Prostate gland (tissue), 2 donors: ENCODE measurements at places on chromosomes 3 and 15.

DNA sequence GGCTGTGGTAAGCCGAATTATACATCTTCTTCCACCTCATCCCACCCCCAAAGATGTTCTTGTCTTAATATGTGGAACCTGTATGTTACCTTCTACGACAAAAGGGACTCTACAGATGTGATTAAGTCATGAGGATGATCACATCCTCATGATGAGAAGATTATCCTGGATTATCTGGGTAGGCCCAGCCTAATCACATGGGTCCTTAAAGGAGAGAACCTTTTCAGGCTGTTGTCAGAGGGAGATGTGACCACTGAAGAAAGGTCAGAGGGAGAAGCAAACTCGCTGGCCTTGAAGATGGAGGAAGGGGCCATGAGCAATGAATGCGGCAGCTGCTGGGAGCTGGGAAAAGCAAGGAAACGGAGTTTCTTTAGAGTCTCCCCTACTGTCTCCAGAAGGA, 12.9 kb upstream of the SCG3 start:
- DNase-seq = no peak

GRCh38 chr3:143081844-143082778, 37.5 kb upstream of the CHST2 start:
- no peak for DNase-seq

DNA sequence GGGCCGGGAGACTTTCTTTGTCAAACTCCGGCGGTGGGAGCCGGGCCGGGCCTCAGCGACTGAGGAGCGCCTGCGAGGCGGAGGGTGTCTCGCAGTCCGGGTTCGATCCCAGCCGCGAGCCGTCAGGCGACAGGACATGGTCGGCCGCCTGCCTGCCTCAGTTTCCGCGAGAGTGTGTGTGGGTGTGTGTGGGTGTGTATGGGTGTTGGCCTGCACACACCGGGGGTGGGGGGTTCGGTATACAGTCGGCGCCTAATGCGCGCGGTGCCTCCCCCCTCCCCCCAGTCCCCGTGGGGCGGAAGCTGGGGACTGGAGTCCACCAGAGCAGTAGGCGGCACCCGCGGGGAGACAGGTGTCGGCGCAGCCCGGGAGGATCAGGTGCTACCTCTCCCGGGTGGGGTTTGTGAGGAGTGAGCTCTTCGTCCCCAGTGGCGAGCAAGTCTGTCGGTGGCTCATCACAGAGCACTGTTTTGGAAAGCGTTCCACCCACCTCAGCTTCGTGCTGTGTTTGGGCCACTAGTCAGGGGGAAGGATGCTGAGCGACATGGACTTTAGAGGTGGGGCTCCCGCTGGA, 246.3 kb downstream of the GOLGA6L6 start:
- DNase-seq = no peak

DNA sequence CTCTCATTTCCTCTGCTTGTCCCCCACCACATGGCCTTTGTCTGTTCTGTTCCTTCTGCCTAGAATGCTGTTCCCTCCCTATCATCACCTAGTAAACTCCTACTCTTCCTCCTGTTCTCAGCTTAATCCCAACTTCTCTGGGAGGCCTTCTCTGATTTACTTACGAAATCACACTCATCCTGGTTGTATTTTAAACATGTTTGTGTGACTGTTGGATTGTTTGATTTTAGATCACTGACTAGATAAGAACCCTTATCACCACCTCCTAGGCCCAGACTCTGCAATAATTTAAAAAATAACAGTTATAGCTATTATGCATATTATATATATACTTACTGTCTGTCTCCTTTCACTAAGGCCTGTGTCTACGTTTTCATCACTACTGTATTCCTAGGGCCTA, 26.1 kb downstream of the ATP2B2 start:
- DNase-seq = no peak

- no peak for DNase-seq
These were observed 70.5 kb downstream of the ETV5 start for GRCh38 chr3:186038360-186038759.

DNA sequence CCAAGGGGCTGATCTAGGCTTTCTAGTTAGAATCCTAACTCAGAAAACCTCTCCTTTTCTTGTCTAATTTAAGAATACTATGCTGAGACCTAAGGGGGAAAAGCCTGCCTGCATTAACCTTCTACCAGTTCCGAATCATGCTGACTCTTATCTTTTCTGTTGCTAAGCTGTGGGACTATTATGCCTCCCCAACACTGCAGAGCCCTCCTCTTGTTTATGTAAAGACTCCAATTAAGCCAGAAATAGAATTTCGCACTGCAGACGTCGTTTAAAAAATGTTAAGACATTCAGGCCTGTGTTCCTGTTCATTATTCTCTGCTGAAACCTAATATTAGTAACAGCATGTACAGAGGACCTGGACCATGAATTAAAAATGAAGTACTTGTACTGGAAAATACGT, 310.6 kb upstream of the ATP11B start:
- DNase-seq = no peak

DNA sequence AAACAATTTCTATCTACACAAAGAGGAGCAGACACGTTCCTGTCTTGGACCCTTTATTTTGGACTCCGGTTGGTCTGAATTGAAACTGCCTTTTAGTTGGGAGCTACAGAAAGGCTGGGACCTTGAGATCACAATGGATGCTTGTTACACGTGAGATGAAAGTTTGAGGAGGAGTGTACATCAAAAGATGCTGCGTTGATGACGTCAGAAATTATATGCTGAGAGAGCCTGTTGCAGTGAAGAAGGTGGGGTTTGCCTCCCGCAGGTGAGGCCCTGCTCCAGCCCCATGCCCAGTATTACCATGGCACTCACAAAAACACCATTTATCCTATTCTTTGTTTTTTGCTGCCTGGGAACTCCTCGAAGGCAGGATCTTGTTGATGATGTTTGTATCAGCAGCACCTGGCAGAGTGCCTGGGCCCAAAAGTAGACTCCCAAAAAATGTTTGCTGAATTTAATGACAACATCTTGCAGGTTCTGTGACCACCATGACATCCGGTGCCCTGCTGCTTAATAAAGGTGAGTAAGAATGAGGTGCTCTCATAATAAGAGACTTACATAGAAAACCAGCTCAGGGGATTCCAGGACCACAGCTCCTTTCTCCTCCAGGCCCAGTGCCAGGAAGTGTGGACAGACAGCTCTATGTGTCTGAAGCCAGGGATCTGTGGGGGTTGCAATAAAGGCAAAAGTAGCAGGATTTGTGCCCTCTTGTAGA, 136.1 kb upstream of the UBE2E1 start:
- no peak for DNase-seq

GRCh38 chr3:179455954-179456353, 4.7 kb upstream of the GNB4 start:
- DNase-seq = no peak

GRCh38 chr15:66789029-66790025, 87.3 kb downstream of the SMAD6 start:
- no peak for DNase-seq

DNA sequence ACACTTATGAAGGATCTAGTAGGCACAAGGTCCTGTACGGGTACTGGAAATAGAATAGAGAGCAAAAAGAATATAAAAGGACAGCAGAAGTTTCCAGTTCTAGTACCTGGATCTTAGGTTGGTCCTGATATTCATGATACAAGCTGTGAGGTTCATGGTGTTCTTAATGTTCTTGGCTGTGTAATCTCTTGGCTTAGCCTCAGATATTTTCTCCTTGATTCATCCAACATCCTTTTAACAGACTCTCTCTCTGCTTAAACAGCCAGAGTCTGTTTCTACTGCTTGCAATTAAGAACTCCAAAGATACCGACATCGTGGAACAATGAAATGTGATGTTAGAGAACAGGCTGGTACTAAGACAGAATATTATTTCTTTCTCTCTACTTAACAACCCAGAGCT, 49.9 kb downstream of the CNTN3 start:
- DNase-seq = no peak

DNA sequence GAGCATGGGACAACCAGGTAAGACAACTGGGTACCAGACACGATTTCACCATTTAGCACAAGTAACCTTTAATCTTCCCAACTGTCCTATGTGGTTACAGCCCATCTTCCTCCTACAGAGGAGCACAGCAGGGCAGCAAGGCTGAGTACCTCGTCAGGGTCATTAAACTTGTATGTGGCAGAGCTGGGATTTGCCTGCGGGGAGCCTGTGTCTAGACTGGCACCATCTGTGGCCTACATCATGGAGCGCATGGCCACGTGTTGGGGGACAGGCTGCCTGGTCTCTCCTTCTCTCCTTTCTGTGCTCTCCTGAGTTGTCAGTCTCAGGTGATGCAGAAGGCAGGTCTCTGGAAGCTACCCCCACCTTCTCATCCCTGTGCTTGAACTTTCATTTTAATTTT, 32.2 kb downstream of the GOLGA6A start:
- DNase-seq = no peak

DNA sequence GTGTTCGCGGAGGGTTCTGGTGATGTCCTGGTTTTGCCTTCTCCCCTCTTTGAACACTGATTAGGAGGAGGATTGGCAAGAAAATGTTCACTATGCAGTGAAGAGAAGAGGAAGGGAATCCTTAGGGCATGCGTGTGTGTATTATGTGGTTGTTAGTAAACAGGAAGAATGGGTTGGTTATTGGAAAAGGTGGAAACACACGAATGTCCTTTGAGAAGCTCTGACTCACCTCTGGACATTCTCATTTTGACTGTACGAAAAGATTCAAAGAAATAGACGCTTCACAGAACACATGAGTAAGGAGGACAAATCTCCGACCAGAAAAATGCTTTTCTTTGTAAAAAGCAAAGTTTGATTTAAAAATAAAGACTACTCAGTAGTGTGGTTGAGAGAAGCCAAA, 188.8 kb upstream of the PRICKLE2 start:
- no peak for DNase-seq

DNA sequence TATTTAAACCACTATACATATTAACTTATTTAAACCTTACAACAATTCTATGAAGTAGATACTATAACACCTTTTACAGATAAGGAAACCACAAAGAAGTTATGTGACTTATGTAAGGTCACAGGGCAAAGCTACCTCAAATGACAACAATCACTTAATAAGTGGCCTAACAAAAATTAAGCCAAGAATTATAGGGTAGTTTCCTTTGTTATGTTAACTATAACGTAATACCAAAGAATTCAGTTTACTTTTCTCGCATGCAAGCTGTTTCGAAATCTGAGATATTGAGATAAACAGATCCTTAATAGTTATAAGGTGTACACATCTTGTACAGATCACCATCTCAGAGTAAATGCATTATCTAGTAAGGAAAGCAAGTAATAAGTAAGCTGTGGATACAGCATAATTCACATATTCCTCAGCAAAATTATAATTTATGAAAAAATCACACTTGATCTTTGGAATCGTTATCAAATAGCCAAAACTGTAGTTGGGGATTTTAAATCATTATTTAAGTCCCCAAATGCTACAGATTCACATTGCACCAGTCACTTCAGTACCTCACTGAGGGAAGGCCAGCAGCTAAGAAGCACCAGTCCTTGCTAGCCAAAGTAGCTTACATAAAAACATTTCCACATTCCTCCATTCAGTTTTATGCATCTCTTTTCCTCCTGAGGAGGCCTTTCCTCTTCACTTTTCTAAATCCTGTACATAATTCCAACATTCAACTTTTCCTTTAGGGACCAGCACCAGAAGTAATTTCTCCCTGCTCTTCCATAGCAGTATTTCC, 226.8 kb downstream of the TBC1D5 start:
- no peak for DNase-seq

DNA sequence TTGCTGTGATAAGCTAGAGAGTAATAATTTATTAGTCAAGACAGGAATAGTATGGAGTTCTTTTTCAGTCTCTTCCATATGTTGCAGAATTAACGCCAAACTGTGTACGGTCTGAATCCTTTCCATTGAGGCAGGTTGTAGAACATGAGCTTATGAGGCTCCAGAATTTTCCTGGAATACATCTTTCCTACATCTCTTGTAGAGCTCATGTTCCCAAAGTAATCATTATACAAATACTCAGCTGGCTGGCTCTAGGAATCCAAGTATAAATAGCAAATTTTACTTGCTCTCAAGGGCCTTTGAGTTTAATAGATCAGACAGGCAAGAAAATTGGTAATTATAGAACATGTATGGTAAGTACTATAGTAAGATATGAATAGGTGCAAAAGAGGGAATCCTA, 419.4 kb downstream of the RBMS3 start:
- DNase-seq = no peak

- no peak for DNase-seq
These were observed 198.4 kb downstream of the CADPS start for GRCh38 chr3:62676689-62677271.

DNA sequence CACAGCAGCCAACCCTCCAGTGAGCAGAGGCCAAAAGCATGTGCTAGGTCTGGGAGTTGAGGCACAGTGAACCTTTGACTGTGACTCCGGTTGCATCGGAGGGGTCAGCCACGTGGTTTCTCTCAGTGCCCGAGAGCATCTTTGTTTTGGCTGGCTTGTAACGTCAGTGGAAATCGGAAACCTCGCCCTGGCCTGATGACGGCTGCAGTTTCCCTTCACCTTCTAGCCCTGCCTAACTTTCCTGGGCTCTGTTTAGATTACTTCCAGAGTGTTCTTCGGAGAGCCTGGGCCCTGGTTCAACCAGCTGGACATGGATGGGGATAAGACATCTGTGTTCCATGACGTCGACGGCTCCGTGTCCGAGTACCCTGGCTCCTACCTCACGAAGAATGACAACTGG, 56.6 kb downstream of the MESD start:
- no peak for DNase-seq

- no peak for DNase-seq
These were observed 468.3 kb upstream of the CBLB start for GRCh38 chr3:106337116-106337515.

GRCh38 chr15:91894606-91895005, 41.1 kb downstream of the SLCO3A1 start:
- DNase-seq = no peak
